ENCODE measurements at places on chromosomes 3 and 15.
A peak's percentile ranks its signal among the peaks of the same experiment; 100 is the strongest.

GRCh38 chr3:183796372-183796771 lies 29.0 kb downstream of the MAP6D1 start:
- no peak for DNase-seq

DNA sequence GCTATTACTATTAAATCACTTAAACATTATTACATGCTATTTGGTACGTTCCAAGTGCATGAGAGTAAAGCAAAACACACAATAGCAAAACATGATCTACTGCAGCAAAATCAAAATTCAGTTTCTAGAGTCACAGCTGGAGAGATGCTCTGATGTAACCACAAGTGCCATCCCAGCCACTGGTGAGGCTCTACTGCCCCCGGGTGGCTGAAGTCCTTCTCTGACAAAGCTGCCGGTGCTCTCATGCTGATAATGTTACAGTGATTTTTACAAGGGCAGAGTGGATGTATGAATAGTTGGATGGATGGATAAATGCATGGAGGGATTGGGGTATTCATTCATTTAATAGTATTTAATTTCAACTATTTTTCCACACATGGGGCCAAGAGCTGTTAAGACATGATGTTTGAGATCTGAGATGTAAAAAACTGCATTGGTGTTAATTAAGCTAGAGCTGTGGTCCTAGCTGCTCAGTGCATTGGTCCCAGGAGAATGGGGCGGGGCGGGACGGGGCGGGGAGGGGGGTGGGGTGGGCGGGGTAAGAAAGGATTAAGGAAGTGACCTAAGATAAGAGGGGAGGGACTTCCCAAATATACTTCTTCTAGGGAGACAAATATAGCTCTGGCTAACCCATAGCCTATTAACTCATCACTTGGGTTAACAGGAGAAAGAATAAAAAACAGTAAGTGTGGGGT lies 5.3 kb upstream of the SPESP1 start:
- peak; percentile 10 for DNase-seq

DNA sequence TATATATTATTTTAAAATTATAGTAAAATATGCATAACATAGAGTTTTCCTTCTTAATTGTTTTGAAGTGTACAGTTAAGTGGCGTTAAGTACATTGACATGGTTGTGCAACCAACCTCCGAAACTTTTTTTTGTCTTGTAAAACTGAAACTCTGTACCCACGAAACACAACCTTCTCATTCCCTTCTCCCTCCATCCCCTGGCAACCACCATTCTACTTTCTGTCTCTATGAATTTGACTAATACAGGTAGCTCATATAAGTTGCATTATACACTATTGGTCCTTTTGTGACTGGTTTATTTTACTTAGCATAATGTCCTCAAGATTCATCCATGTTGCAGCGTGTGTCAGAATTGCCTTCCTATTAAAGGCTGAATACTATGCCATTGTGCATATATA lies 179.4 kb downstream of the SATB1 start:
- DNase-seq: no peak

DNA sequence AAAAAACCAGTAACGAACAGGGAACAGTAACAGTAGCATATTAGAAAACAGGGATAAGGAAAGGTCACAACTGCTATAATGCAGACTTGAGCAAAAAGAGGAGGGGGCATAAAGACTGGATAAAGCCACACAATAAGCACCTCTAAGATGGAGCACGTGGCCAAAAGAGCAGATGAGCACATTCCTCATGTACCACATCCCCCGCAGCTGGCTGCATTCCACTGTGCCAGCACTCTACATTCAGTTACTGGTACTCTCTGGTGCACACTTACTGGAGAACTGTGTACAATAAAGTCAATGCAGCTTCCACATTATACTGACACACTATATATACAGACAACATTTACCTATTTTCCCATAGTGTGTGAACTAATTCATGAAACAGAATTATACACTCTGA lies 64.7 kb downstream of the UBE3A start:
- no peak for DNase-seq

DNA sequence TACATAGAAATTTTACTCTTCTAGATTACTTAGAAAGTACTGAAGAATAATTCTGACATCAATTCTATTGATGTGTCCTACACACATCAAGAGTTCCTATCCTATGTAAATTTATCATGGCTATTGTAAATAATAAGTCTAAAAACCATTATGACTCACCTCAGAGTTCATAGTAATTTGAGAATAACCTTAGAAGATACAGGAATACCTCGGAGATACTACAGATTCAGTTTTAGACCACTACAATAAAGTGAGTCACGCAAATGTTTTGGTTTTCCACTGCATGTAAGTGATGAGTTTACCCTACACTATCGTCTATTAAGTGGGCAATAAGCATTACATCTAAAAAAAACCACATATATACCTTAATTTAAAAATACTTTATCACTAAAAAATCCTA lies 74.8 kb downstream of the NR1I2 start:
- no peak for DNase-seq

DNA sequence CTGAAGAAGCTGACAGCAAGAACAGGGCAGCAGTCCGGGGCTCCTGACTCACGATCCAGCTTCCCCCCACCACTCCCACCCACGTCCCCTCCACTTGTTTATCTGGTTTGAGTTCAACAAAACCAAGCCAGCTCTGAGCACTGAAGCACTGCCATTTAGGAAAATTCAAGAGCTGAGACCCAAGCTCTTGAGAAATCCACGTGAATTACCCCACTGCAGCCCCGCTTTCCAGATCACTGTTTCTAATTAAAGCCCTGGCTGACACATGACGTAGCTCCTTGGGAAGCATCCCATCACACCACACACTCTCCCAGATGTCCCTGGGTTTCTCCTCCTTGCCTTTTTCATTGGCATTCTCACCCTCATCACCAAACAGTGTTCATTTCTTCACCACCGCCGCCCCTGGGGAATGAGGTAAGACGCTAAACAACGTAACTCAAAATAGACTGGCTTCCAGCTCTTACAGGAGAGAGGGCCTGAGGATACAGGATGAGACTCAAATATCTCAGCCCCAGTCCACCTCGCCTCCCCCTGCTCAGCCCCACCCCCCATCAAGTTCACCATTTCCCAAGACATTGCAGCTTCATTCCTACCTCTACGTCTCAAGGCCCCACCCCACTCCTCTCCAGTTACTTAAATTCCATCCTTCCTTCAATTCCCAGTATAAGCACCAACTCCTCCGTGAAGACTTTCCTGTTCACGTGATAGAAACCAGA lies 95.4 kb downstream of the SRGAP3 start:
- DNase-seq: no peak

- DNase-seq: no peak
Measured at GRCh38 chr3:114323546-114324254, 29.9 kb downstream of the TIGIT start.

DNA sequence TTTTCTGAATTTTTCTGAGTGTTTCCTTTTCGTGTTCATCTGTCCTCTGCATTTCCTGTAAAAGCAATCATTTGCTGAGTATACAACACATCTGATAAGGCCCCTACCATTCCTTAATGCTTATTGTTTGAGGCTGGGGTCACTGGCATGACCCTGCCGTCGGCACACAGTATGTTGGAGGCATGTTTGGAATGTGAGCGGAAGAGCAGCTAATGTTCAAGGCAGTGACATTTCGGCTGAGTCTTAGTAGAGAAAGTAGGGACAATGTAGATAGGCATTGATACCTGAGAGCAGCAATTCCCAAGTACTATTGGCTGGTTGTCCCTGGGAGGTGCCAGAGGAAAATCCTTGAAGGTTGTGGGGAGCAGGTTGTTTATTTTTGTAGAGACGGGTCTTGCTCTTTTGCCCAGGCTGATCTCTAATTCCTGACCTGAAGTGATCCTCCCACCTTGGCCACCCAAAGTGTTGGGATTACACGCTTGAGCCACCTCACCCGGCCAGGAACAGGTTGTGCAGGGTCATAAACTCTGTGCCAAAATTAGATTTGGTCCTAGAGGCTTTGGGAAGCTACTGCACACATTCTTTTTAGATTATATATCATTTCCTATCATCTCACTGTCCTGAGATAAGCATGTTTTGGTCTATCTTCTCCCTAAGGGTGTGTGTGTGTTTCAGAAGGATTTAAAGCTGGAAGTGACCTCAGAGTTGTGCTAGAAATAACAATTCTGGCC lies 13.5 kb downstream of the PTPN23 start:
- DNase-seq: no peak

GRCh38 chr15:99931703-99932603 lies 198.7 kb upstream of the LYSMD4 start:
- DNase-seq: no peak

GRCh38 chr3:128296469-128297251 lies 143.4 kb downstream of the EEFSEC start:
- no peak for DNase-seq

DNA sequence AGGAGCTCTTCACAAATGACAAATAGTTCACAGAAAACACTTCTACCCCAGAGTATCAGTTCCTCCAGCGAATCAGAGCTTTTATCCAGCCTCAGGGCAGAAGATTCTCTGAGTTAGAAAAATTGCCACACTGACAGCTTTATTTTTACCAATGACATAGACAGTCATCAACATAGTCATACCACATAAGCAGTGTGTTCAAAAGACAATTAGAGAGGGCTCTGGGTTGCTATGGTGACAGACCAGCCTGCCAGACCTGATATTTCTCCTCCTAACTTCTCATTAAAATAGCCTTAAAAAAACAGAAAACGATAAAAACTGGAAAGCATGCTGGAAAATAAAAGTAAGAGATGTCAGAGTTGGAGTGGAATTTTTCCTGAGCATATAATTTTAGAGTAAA lies 45.9 kb upstream of the COL6A5 start:
- no peak for DNase-seq

- DNase-seq: no peak
Measured at GRCh38 chr15:78156653-78157052, 7.5 kb downstream of the IDH3A start.

DNA sequence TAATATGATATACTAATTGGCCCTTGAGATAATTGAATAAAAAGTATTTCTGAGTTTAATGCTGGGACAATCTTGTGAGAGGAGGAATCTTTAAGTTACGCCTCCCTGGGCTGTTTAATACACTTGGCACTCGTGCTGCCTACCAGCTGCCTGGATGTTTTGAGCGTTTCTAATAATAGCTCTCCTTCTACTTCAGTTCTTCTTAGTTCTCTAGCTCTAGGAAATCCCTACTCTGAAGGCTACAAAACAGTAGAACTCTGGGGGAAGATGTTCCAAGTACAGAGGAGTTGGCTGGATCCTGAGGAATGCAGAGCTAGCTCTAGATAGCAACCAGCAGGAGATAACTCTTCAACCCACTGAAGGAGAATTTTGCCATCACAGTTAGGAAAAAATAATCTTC lies 3.5 kb downstream of the NAALADL2 start:
- no peak for DNase-seq

Measured in activated CD8-positive, alpha-beta memory T cell treated with anti-CD3 and anti-CD28 coated beads for 1 hour (primary cell).